ENCODE measurements at places on chromosomes 3 and 15.

DNA sequence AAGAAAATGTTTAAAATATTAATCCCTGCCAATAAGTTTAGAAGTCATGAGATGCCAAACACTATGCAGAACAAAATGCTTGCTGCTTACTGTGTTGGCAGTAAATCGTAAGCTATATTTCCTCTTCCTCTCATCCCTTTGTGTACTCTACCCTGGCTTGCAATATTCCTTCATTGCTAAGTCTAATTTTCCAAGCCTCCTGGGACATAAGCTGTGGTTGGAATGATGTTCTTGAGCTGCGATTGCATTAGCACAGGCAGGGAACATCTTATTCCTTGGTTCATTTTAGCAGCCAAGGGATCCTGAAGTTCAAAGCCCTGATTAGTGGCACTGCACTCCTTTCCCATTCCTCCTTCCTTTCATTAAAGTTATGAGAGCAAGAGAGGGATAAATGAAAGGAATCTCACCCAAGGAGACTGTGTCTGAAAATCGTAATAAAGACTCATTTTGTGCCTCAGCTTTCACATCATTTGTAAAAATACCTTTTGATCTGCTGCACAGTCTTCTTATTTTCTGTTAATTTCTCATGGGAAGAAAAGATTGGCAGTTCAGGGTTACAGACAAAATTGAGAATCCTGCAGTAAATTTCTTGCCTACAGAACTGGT lies 535.2 kb downstream of the OCA2 start:
- no peak for DNase-seq

- DNase-seq = no peak
Measured at GRCh38 chr15:35698331-35698730, 152.4 kb upstream of the DPH6 start.

DNA sequence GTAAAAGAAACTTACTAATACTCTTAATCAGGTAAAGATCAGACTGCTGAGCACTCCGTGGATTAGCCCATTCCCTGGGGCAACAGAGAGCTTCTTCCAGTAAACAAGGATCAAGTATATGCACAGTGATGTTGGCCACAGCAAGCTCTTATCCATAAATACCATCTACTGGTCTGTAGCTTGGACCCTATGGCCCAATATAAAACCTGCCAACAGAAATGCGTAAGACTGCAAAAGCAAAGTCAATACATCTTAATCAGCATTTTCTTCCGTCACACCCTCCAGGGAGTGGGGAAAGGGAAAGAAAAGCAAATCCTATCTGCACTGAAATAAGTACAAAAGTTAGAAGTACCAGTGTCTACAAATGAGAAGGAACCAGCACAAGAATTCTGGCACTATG lies 1082.1 kb downstream of the ZPLD1 start:
- DNase-seq = no peak

DNA sequence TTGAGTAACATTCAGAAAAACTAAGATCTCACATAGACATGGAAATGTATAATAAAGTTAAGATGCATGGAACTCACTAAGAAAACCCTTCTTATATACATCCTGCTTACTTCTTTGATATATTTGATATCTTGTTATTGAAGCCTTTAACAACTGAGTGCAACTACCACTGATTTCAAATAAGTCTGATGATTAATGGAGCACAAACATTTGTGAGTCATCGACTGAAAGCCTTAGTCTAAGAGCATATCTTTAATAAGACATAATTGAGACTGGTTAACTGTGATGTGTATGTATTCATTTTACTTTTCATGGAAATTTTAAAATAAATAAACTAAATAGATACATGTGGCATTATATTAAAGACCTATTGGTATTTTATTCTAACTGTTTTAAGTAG lies 740.5 kb downstream of the EPHA3 start:
- no peak for DNase-seq

GRCh38 chr3:129908417-129908816 lies 14.9 kb upstream of the TMCC1 start:
- no peak for DNase-seq

GRCh38 chr3:157530637-157531300 lies 27.6 kb upstream of the VEPH1 start:
- DNase-seq = no peak

GRCh38 chr3:98644168-98644567 lies 50.8 kb upstream of the CPOX start:
- no peak for DNase-seq

GRCh38 chr3:197550489-197550888 lies 5.3 kb downstream of the BDH1 start:
- DNase-seq = no peak

Measured in stimulated activated CD4-positive, alpha-beta T cell treated with anti-CD3 and anti-CD28 coated beads, TNF-alpha, amount 100 ng/mL, for 1 hour (primary cell).